Skeletal muscle cell (primary cell): ENCODE measurements at places on chromosomes 12 and 14.

- no peak for DNase-seq
These were observed 903 bp upstream of the NT5DC3 start for GRCh38 chr12:103841690-103842584.

DNA sequence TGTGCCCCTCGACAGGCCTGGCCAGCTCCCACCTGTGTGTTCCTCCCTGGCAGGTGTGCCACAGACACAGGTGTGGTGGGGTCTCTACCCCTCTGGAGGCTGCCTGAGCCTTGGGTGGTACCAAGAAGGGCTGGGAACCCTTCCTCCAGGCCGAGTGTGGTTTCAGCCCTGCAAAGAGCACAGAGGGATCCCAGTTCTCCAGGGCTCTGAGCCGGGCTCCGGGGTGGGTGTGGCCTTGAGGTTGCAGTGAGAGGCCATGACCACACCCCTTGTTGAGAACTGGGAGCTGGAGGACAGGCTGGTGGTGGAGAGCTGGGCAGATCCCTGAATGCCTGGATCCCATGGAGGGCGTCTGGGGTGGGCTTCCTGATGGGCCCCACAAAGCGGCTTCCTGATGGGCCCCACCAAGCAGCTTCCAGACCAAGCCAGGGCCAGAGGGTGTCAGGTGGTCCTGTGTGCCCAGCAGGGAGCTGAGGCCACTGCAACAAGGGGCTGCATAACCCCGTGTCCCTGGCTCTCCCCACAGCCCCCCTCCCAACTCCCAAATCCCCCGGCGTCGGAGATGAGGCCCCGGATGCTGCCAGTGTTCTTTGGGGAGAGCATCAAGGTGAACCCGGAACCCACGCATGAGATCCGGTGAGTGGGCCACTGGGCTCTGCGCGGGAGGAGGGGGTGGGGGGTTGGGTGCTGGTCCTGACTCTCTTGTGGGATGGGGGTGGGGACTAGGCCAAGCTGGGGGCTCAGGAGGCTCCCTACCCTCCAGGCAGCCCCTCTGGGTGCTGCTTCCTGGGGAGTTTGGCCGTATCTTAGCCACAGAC lies 16.6 kb downstream of the RFLNA start:
- DNase-seq = no peak

DNA sequence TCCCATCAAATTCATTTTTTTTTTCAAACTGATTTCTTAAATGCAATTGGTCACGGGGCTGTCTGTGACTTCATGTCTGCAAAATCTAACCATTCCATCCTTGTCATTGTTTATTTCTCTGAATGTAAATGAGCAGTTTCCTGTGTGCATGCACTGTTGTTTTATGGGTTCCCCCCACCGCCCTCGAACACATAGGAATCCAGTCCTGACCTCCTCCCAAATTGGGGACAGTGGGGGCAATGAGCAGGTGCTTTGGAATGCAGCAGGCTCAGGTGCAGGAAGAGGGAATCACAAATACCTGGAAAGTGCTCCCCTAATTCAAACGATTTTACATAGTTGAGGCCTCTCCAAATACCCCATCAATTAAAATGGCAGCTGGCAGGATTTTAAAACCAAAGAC lies 62.6 kb upstream of the ESRRB start:
- DNase-seq = no peak

- no peak for DNase-seq
These were observed 7.9 kb upstream of the PWP1 start for GRCh38 chr12:107677671-107678070.

DNA sequence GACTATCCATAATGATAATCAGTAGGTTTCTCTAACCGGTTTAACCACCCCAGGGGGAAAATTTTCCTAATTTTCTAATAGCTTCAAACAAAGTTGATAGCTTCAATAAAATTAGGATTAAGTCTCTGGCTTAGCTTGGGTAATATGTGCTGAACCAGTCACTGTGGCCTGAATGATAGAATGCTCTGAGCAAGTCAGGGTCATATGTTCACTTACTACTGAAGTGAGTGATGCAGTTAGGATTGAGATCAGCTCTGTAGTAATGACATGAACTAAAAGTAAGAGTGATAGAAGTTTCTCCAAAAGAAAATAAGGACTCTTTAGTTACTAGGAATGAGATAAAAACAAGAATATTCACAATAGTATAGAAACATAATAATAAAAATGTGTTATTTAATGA lies 32.6 kb downstream of the ETNK1 start:
- DNase-seq = peak; percentile 39

- DNase-seq = no peak
These were observed 24.5 kb upstream of the SPTLC2 start for GRCh38 chr14:77640756-77641533.

GRCh38 chr12:45580356-45580969 lies 149.0 kb upstream of the ARID2 start:
- no peak for DNase-seq

DNA sequence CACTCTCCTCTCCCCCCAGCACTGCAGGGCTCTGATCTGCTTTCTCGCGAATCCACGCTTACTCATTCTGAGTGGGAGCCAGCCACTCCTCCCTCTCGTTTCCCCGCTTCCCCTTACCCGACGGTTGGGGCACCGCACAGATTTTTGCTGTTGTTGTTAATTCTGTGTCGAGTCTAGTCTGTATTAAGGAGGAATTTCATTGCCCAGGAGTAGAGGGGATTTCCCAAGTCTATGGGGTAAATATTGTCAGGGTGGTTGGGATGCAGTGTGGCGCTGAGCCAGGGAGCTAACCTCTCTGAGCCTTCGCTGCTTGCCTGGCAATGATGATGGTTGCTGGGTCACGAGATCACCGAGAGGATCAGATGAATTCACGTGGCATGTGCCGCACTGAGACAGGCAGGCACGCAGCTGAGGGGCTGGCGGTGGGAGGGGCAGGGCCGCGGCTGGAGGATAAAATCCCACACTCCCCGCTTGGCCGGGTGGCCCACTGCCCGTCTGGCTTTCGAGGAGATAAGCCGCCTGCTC lies 18.5 kb downstream of the NCOR2 start:
- DNase-seq = no peak

DNA sequence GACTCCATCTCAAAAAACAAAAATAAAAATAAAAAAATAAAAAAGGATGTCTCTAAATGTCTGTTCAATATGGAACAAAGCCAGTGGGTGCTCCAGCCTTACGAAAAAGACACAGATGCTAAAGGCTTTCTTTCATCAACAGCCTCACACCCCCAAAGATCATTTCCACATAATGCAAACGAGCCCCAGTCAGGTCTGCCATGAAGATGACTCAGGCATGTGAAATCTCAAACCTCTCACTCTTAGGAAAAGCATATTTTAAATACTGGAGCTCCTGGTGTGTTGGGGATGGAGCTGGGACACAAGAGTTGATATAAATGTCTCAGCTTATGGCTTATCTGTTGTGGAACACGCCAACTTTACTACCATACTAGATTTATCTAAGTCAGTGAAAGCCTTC lies 49.9 kb upstream of the PLXNC1 start:
- peak; percentile 69 for DNase-seq

DNA sequence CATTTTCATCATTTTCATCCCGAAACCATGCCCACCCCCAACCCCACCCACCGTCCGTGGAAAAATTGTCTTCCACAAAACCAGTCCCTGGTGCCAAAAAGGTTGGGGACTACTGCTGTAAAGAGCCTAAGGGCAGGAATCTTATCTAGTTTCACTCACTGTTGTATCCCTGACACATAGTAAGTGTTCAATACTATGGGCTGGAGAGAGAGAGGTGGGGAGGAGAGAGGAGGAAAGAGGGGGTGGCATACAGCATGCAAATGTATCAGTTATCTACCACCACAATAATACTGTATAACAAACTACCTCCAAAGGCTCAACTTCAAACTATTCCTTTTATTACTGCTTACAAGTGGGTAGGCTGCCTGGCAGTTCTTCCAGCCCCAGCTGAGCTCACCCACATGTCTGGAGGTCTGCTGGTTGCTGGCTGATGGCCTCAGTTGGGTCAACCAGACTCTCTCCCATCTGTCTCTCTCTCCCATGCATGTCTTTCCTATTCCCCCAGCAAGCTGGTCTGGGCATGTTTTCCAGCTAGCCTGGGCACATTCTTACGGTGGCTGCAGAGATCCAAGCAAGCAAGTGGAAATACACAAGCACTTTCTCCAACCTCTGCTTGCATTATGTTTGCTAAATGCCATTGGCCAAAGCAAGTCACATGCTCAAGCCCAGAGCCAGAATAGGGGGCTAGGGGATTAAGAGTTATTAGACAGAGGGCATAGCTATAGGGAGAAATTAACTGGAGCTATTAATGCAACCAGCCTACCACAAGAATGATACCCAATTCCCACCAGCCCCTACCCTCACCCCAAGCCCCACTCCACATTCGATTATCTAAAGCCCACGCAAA lies 31.6 kb upstream of the FICD start:
- no peak for DNase-seq

GRCh38 chr14:36827861-36828260 lies 166.2 kb downstream of the PAX9 start:
- DNase-seq = no peak

- DNase-seq = no peak
These were observed 80.3 kb upstream of the RFLNA start for GRCh38 chr12:124214574-124214973.
